ENCODE measurements at places on chromosomes 4 and X.
A peak's percentile ranks its signal among the peaks of the same experiment; 100 is the strongest.

- no peak for DNase-seq
Observed at GRCh38 chr4:77697860-77698590, 92.4 kb downstream of the CXCL13 start.

DNA sequence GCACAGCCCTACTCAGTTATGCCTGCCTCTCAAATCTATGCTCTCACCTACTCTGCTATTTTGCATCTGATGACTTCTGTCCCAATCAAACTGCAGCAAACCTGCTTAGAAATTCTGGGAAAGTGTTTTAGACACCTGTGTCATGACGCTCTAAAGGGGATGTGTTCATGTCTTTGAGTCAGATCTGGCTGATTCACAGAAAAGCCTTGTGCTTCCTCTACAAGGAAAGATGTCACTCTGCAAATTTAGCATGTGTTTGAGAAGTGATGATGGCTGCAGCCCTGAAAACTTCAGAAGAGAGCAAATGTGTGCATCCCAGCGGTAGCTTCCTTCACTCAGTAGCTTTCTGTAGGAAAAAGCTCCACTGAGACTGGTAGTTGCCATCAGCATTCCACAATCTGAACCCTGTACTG is 235.4 kb downstream of the MGST2 start:
- DNase-seq = peak; percentile 41

DNA sequence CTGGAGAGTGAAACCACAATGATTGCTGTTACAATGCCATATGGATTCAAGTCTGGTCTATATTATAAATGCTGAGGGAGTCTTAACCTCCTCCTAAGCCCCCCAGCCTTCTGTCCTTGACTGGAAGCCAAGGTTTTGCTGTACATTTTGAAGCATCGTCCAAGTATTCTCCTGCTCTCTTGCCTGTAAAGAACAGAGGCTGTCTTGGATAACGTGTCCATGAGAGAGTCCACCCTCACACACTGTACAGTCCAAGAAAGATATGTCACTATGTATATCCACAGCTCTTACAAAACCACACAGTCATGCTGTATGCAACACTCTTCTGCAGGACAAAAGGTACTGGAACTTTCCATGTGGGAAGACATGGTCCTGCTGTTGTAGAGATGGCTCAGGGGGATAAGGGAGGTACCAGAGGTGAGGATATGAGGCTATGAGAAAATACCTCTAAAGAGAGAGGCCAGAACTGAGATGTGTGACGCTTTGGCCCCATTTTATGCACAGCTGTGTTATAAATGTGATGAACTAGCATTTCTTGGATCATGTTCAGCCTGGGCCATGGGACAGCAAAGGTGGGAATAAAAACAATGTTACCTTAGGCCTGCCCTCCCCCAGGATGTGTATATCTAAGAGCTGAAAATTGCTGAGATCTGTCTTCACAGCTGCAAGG is 678.6 kb downstream of the IQCM start:
- no peak for DNase-seq

DNA sequence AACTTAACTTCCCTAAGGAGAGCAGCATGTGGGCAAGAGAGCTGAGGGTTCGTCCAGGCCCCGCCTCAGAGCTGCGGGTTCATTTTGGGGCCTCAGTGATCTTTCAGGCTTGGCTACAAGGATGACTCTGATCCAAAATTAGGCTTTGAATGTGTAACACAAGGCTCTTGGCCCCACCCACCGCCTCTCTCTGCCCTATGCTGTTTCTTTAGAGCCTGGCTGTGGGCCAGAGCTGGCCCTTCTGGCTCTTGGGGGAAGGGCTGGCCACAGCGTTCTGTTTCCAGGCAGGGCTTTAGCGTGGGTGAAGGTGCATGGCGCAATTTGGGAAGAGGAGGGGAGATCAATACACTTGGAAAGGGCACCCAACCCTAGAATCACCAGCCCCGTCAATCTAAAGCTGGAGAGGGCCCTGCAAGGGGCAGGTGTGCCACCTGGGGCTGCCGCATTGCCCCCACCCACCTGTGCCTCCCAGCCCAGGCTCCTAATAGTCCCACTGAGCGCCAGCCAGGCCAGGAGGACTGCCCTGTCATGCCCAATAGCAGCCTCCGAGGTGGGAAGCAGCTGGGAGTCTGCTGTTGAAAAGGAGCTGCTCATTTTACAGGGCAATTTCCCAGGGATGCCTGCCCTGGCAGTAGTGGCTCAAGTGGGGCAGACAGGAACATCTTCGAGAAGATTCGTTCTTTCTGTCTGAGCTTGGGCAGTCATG is 84.5 kb upstream of the MAML3 start:
- peak; percentile 78 for DNase-seq

GRCh38 chr4:184587701-184588100 is 61.5 kb downstream of the CASP3 start:
- DNase-seq = no peak

- no peak for DNase-seq
Observed at GRCh38 chr4:138788857-138789256, 226.7 kb upstream of the NOCT start.

GRCh38 chr4:69471639-69472038 is 24.1 kb downstream of the UGT2B4 start:
- DNase-seq = no peak

GRCh38 chr4:106708464-106708816 is 327.7 kb downstream of the DKK2 start:
- DNase-seq = peak; percentile 85

GRCh38 chrX:43741843-43742573 is 85.9 kb downstream of the MAOA start:
- DNase-seq = peak; percentile 41

DNA sequence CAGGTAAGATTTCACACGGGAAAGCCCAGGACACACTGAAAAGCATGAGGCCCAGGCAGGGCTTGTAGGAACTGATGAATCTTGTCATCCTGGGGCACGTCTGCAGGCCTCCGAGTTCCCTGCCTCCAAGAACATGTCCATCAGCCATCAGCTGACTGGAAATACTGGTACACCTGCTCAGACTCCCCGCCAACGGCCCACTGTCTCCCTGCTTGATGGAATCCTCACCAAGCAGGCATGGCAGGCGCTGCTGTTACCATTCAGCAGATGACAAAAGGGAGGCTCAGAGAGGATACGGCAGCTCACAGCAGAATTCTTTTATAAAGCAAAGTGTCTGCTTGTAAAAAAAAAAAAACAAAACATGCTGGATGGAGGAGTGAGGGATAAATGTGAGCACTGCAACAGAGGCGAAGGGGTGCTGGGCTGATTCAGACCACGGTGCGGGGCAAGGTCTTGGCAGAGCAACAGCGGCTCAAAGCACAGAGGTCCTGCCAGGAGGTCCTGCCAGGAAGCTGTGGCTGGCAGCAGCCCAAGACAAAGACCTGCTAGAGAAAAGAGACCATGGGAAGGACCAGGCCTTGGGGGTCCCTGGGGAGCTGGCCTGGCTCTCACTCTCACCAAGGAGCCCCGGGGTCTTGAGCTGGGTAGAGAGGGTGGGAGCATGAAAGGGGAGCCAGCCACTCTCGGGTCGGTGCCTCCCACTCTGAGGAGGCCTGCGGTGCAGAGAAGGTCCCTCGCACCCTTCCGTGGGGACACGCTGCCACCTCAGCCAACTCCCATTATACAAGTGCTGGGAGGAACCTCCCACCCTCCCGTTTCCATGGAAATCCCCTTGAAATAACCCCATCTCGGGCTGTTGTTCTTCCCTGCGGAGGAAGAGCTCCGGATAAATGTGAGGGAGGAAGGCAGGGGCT is 25.6 kb downstream of the PPP2R2C start:
- DNase-seq = no peak

DNA sequence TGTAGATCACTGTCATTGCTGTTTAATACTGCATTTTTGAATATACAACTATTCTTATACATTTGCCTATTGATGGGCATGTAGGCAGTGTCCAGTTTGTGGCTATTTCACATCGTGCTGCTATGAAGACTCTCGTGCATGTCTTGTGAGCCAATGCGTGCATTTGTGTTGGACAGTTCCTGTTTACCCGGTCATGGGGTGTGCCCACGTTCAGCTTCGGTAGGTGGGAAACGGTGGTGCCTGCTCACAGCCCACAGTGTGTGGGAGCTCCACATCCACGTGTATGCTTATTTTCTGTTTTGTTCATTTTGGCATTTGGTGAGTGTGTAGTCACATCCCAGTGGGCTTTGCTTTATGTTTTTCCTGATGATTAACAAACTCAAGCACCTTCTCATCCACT is 19.7 kb upstream of the RNF212 start:
- DNase-seq = peak; percentile 16

DNA sequence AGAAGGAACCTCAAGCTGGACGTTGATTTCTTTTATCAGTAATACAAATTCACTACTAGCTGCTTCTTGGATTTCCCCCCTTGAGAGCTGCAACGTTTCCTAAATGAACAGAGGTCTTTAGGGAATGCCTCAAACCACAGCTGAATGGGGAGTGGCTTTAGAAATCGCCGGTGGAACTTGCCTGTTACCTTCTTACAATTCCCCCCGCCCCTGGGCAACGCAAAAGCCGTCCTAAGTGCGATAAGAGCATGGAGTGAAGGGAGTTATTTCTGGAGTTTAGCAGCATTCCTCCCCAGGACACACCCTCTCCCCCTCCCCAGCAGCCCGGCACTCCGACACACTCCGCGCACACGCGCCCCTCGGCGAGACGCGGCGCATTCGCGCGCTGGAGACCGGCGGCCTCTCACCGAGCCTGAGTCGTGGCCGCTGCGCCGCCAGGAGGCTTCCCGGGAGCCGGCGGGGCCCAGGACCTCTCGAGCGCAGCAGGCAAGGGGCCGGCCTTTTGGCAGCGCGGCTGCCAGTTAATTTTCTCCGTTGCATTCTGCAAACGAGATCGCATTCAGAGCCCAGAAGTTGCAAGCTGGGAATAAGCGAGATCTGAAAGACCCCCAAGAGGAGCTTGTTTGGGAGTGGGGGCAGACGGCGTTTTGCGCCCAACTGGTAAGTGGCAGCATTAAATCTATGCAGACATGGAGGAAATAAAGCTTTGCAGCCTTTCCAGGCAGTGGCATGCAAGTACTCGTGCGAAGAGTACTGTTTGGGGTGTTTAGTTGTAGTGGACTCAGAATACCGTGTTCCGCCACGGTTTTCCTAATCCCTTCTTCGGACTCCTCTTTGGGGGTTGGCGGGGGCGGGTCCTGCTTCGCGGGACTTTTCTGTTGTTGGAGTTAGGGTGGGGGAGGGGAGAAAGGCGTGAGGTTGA is 134.7 kb downstream of the PALLD start:
- DNase-seq = peak; percentile 15

GRCh38 chr4:107468812-107469211 is 251.2 kb downstream of the PAPSS1 start:
- no peak for DNase-seq

DNA sequence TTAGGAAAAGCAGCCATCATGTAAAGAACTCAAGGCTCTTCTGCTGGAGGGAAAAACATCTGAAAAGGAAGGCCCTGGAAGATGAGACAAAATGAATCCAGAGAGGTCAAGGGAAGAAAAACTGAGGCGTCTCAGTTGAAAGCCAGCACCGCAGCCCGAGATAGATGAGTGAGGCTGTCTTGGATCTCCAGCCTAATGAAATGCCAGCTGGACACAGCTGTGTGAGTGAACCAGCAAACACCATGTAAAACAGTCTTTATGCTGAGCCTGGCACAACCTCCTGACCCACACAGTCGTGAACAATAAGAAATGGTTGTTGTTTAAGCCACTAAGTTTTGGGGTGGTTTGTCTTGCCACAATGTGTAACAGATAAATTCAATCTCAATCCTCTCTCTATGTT is 48.6 kb upstream of the RASL11B start:
- DNase-seq = no peak

GRCh38 chr4:169158046-169158445 is 112.7 kb downstream of the SH3RF1 start:
- DNase-seq = no peak

DNA sequence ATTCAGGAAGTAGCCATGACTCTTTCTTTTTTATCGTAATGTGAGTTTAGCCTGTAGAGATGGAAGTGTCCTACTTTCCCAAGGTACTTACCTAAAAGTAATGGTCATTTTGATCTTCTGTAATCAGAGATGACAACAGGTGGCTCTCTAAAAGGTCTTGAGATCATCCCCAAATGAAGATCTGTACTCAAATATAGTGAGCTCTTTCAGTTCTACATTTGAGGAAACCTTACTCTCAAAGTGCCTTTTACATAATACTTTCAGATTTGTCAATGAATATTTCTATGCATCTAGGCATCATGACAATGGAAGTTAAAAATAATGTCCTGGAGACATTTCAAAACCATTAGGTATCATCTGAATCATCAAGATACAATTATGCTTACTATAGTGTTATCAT is 17.2 kb upstream of the MND1 start:
- peak; percentile 7 for DNase-seq

GRCh38 chrX:43882294-43882681 is at the start of gene MAOB:
MAOB (minus strand) TSS chrX:43882450; CDS start chrX:43882299, 151 bp downstream.
- peak; percentile 33 for DNase-seq

DNA sequence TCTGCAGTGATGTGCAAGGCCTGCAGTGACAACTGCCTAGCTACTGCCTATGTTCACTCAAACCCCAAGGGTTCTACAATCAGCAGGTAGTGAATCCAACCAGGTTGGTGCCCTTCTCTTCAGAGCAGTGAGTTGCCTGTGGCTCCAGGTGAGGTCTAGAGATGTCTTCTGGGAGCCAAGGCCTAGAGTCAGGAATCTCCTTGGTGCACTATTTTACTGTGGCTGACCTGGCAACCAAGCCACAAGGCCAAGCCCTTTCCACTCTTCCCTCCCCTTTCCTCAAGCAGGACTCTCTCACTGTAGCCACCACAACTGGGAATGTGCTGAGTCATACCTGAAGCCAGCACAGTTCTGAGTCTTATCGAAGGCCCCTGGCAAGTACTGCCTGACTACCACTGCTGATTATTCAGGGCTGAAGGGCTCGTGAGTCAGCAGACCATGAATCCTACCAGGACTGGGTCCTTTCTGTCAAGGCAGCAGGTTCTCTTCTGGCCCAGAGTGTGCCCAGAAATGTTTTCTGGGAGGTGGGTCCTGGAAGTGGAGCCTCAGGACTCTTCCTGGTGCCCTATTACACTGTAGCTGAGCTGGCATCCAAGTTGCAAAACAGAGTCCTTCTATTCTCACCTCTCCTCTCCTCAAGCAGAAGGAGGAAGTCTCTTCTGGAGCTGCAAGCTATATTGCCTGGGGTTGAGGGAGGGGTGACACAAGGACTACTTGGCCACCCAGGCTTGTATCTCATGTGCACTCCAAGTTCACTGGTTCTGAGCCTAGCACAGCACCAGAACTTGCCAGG is 111.6 kb downstream of the BTC start:
- DNase-seq = no peak

- no peak for DNase-seq
Observed at GRCh38 chrX:35507701-35508100, 290.4 kb upstream of the MAGEB16 start.

GRCh38 chr4:102598086-102598761 is 97.1 kb downstream of the NFKB1 start:
- no peak for DNase-seq

DNA sequence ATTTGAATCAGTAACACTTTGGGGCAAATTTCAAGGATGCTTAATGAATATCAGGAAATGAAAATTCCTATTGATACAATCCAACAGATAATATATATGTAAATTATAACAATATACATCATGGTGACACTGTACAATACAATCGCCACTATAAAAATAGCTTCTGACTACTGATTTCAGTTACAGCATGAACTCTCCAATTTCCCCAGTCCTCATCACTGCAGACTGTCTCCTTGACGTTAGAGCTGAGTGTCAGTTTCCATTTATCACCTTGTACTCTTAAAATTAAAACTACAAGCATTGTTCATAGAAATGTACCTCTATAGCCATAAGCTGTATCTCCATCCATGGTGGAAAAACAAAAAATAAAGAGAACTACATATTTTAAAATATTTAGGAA is 23.4 kb downstream of the TBC1D9 start:
- no peak for DNase-seq

GRCh38 chrX:123422875-123423274 is 238.8 kb downstream of the GRIA3 start:
- no peak for DNase-seq
